Epithelial cell of prostate (primary cell): ENCODE measurements at places on chromosomes 13 and 19.

DNA sequence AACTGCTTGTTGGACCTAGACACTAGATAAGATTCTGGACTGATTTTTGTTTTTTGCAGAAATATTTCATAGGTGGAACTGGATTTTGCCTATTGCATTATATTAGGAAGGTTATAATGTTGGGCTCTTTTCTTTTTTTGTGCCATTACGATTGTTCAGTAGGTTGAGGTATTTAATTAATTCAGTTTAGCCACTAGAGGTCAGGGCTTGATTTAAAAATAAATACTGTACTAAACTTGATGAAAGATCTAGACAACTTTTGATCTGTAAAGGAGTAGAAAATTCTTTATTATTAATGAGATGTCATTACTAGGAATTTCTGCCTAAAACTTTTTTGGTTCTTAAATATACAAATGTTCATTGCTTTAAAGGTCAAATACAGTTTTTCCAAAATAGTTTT is 15.2 kb upstream of the SUPT20H start:
- DNase-seq, result no peak

GRCh38 chr13:99064624-99065234 is 86.9 kb upstream of the DOCK9 start:
- DNase-seq, result no peak

DNA sequence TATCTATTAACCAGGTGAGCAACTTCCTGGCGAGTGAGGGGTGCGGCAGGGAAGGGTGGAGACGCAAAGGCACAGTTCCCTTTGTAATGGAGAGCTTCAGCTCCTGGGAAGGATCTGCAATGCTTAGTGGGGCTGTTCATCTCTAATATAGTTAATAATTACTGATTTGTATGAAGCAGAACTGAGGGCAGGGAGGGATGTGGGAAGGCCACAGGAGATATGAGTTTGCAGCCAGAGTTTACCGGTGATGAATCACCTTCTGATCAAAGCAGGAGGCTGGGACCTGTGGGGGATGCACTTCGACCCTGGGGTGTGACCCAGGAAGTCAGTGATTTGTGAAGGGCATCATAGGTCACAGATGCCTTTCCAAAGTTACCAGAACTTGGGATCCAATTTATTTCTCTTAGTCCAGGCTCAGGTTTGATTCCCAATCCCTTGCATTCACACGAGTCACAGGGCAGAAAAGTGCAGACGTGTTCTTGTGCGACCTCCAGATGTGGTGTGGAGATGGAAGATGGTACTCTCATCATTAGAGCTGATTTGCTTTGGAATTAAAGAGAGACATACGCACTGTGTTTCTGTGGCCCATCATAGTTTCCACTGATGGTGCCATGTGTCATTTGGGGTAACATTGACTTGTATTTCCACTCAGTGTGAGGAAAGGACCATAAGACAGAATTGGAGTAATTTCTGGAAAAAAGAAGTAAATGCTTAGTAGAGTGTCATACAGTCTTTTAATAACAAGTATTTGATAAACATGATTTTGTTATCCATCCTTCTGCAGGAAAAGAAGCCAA is 55.0 kb downstream of the LRCH1 start:
- DNase-seq, result no peak

- no peak for DNase-seq
Measured at GRCh38 chr13:91169321-91170050, 178.0 kb upstream of the MIR17HG start.

- DNase-seq, result no peak
Measured at GRCh38 chr13:113747291-113747833, 11.7 kb upstream of the TMEM255B start.

DNA sequence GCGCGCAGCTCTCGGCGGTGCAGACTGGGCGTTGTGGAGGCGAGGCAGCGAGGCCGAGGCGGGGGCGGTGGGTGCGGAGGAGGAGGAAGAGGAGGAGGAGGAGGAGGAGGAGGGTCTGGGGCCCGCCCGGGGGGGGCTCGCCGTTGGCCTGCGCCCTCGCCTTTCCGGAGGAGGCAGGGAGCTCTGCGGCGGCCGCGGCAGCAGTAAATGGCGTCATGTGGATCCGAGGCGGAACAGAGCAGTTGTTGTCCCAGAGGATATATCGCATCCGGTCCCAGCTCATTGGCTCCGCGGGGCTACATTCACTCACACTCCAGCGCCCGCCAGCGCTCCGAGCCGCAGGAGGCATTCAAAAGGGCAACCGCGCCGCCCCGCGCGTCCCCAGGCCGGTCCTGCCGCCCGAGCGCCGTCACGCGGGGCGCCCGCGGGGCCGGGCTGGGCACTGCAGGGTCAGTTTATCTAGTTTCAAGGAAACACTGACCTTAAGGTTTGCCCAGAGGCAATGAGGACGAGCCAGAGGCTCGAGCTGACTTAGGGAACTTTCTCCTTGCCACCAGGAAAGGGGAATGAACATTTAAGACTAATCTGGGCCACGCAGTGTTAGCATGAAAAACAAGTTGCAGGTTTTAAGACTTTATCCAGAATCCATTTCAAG is at the start of gene SPRY2:
SPRY2 (minus strand) TSS at position 26 of the 655 bp plus-strand sequence. CDS start 3,421 bp downstream, outside the sequence.
- peak; percentile 72 for DNase-seq

DNA sequence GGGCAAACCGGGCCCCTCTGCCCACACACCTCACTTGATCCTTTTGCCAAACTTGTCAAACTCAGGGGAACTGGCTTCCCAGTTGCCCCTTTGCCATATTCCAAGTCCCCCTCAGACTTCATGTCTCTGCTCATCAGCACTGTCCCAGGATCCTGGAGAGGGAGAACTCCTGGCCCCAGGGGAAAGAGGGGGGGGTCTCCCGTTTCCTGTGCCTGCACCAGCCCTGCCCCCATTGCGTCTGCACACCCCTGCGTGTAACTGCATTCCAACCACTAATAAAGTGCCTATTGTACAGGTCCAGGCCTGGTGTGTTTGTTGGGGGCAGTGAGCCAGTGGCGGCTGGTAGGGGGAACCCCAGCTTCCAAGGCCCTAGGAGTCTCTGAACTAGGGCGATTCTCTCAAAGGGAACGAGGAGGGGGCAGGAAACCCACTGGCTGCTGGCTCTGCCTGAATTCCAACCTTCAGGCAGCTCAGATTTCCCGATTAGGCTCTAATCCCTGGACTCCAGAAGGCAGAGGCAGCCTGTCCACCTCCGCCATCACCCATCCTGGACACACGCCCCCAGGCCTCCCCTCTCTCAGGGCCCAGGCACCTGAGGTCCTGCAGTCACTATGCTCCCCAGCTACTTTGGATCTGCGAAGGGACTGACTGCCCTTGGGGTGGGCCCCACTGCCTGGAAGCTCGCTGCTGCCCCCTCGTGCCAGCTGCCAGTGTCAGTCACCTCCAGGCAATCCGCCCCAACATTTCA is 9.7 kb upstream of the ILF3 start:
- no peak for DNase-seq

- DNase-seq, result no peak
Measured at GRCh38 chr13:99870541-99870940, 101.0 kb downstream of the ZIC5 start.

- DNase-seq, result no peak
Measured at GRCh38 chr13:114038211-114038613, 64.3 kb upstream of the C13orf46 start.

- DNase-seq, result no peak
Measured at GRCh38 chr19:38115271-38115802, 108.7 kb downstream of the DPF1 start.

DNA sequence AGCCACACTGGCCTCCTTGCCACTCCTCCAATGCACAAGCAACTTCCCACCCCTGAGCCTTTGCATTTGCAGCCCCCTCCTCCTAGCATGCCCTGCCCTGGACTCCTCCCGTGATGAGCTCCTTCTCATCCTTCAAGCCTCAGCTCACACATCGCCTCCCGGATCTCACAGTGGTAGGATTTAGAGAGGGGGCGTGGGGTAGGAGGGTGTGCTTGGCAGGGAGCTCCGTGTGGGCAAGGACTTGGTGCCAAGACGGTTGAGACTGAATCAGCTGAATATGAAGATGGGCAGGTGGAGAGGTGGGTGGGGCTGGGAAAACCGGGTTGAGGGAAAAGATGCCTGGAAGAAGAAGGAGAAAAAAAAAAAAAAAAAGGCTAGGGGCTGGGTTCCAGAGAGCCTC is 48.4 kb upstream of the ZNRF4 start:
- DNase-seq, result no peak

DNA sequence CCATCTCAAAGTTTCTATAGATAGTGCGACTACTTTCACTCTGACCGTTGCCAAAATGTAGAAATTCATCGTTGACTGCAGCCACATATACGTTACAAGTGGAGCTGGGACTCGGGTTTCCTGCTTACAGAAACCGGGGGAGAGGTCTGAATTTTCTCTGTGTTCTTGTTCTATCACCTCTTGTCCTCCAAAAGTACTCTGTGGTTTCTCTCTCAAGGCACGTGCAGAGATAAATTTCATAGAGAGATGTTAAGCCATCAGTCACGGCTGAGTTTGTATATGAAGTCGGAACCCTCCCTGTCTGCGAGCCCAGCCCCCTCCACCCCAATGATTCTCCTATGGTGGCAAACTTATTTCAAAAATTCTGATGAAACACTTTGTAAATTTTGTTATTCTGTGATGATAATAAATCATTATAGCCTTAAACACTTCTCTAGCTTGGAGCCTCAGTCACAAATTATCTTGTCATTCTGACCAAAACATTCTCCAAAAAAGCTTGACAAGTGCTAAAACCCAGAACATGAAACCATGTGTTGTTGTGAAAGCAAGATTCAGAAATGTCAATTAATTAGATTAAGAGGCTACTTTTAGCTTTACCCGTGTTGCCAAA is 87.5 kb downstream of the TSHZ3 start:
- no peak for DNase-seq

- no peak for DNase-seq
Measured at GRCh38 chr13:43303033-43303729, 279.8 kb downstream of the DNAJC15 start.

DNA sequence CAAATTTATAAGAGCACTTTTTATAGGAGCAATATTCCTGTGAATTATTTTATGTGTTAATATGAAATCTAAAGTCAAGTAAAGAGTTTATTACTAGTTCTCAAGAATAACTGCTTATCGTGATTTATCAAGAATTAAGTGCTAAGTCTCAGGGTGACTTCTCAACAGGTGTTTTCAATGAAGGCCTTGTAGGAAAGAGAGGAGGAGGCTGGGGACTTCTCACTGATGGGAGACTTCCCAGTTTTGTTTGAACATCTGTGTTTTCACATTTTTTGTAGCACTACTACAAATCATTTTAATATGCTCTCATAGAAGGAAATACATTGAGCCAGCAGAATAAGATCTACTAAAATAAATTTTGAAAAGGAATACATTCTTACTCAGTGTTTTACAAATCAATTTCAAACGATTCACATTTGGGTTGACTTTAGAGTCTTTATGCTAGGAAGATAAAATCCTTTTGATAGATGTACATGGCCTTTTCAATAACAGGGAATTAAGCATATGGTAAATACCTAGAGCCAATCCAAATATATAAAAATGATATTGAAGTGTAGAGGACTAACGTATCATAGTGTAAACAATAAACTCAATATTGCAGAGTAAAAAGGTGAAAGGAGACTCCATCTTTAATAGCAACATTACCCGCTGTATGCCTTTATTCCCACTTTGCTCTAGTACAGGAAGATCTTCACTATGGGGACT is 6.8 kb downstream of the PCDH17 start:
- DNase-seq, result no peak

DNA sequence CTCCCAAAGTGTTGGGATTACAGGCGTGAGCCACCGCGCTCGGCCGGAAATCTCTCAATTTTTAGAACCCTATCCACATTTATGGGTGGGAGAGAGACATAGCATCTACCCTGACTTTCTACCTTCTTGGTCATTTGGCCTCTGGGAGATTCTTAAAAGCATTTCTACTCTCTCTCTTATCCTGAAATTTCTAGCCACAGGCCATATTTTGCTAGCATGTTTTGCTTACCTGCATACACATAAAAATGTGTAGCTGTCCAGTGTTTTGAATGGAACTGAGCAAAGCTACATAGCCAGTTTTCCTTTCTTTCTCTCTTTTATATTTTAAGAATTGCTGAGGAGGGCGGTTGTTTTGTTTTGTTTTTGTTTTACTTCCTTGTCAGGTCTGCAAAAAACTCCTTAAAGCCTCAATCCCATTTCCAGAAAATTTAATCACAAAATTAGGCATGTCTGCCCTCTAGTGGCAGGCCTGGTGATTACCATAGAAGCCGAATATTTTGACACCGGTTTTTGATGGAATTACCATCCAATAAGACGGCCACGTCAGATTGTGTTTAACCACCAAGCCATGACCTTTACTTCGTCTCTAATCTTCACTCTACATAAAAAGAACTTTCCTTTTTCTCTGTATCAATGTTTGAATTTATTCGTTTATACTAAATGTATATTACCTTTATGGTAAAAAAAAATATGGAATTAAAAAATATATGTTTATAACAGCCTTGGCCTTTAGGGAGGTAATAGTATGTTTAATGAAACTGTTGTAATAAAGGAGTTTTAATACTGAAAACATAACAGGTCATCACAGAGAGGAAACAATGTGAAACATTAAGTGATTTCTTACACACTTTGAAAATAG is 34.4 kb upstream of the OXGR1 start:
- no peak for DNase-seq

DNA sequence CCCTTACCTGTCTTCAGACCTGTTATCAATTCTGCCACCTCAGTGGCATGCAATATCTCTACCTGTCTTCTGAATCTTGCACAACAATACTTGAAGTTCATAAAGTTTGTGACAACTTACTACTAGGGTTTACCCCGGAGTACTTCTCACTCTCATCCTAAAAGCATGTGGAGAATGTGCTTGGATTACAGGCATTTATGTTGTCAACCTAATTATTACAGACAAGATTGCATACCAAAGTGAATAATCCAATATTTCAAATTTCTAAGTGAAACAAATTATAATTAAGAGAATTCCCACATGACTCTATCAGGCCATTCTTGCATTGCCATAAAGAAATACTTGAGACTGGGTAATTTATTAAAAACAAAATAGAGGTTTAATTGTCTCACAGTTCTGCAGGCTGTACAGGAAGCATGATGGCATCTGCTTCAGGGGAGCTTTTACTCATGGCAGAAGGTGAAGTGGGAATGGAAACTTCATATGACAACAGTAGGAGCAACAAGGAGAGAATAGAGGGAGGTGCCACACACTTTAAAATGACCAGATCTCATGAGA is 661.0 kb upstream of the SPRY2 start:
- no peak for DNase-seq

- no peak for DNase-seq
Measured at GRCh38 chr13:112726016-112726767, 36.4 kb downstream of the ATP11A start.

GRCh38 chr19:2768365-2769132 is 14.5 kb downstream of the SGTA start:
- no peak for DNase-seq

DNA sequence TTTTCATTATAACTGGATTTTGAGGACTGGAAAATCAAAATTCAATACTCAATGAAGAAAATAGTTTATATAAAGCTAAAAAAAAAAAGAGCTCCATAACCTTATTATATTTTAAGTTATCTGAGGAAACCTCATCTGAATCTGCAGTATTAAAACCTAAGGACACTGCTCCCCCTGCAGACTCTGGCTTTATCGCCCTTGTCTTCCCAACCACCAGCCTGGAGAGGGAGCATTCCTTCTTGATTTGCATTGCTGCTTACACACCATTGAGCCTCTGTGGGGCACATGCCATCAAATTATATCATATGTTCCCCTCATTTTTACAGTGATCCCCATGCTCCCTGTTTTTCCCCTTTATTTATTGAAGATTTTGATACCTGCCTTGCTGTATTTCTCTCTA is 871.4 kb upstream of the GPC6 start:
- DNase-seq, result no peak
